Activated B cell treated with CpG ODN at 0.5 μM for 24 hours (primary cell): ENCODE measurements at places on chromosomes 5 and 9.

- no peak for DNase-seq
Measured at GRCh38 chr5:147530530-147531389, 20.9 kb upstream of the DPYSL3 start.

- DNase-seq: no peak
Measured at GRCh38 chr9:84597131-84597530, 72.4 kb upstream of the NTRK2 start.

- no peak for DNase-seq
Measured at GRCh38 chr5:72167804-72168203, 60.5 kb downstream of the MAP1B start.

DNA sequence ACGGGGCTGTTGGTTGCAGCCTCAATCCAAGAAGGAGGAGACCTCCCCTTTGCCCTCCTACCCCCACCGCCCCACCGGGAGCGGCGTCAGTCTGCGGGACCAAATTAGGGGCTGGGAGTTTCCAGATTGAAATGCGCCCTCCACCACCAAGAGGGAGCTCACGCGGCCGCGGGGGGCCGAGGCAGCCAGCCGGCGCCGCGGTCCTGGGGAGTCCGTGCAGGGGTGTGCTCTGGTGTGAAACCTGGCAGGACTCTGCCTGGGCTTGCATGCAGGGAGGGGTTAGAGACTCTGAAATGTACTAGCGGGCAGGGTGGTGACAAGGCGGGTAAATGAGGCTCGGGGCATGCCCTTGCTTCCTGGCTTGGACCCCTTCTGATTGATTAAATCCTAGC is 989 bp upstream of the FBN2 start:
- no peak for DNase-seq

DNA sequence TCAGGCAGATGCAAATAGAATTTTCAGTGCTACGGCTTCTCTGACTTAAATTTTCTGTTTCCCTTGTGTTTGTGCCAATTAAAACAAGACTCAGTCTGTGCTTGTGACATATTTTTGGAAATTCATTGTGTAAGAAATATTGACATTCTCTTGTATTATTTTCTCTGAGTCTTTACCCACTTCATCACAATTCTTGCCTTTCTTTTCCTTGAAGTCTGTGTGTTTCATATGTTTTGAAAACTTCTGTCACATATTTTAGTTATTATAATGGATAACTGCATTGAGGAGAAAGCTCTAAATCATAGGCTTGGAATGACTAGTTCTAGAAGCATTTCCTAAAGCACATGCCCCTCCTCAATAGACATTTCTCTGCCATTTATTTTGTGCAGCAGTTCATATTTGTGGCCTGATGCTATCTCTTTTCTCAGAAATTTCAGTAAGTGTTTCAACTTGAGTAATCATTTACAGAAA is 206.6 kb downstream of the PALM2AKAP2 start:
- no peak for DNase-seq

- DNase-seq: no peak
Measured at GRCh38 chr9:135241381-135242048, 154.0 kb downstream of the OLFM1 start.

DNA sequence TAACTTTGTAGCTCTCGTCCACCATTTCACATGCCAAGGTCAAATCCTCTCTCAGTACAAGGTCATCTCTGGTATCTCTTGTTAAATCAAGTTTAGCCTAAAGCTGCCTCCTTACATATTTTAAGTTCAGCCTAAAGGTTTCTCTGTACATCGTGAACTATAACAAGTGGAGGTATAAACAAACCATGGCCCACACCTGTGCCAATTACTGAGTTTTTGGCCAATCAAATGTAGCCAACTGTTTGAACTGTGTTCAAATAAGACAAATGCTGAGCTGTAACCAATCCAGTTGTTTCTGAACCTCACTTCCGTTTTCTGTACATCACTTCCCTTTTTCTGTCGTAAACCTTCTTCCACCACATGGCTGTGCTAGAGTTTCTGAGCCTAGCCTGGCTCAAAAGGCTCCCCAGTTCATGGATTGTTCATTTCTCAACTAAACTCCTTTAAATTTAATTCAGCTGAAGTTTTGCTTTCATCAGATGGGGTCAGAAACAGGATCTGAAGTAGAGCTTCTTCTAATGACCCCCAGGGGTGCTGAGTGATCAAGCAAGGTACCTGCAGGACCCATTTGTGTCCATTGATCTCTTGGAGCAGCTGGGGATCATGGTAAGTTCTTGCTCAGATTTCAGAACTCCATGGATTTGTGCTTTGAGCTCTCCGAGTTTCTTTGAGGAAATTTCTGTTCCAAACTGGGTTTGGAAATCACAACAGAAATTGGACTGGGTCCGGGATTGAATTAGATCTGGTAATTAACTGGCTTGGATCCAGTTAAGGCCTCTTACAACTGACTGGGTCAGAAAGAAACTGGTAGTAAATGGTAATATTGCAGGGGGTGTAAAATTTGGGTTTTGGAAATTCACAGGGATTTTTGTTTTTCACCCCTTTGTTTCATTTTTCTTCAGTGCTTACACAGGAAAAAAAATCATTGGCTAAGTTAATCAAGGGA is 11.0 kb upstream of the NANS start:
- DNase-seq: no peak
